ENCODE measurements at places on chromosomes 6 and 20. TPM values are rescaled to one million over a fixed set of nuclear protein-coding genes. Genes with fewer than 3 reads are reported as not detected.

DNA sequence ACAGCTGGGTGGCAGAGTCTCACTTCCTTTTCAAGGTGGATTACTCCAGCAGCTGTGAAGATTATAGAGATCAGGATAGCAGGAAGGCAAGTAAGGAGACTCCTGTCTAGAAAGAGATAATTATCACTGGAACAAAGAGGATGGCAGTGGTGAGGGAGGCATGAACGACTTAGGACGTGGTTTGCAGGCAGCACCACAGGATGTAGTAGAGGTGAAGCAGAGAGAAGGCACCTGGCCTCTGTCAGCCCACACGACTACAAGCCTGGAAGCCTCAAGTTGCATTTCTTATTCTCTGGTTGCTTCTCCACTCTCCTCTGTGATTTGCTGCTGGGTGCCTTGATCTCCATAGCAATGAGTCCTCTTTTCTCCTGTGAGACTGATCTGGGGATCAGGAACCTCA lies 62.7 kb downstream of the TSHZ2 start:
- no peaks in the 10 kb centered on the region for H3K27me3 ChIP-seq
- no peak for DNase-seq
- H3K36me3 ChIP-seq: no peaks in the 10 kb centered on the region
- no peak overlapping the region for H3K27ac ChIP-seq
- no peak overlapping the region for H3K4me3 ChIP-seq
- no peaks in the 10 kb centered on the region for H3K4me1 ChIP-seq

The CCDC170 gene
- total RNA-seq: not detected

The BEND6 gene
- 1.3 TPM for total RNA-seq

The POU3F2 gene
- total RNA-seq: not detected

The OLIG3 gene
- total RNA-seq: not detected

The LY6G6C gene
- not detected for total RNA-seq

GRCh38 chr6:17059022-17059421 lies 42.8 kb upstream of the STMND1 start:
- DNase-seq: no peak
- H3K4me1 ChIP-seq: no peaks in the 10 kb centered on the region
- H3K4me3 ChIP-seq: no peak overlapping the region
- no peaks in the 10 kb centered on the region for H3K36me3 ChIP-seq
- no peaks in the 10 kb centered on the region for H3K27me3 ChIP-seq
- no peak overlapping the region for H3K27ac ChIP-seq

The B3GAT2 gene
- not detected for total RNA-seq

DNA sequence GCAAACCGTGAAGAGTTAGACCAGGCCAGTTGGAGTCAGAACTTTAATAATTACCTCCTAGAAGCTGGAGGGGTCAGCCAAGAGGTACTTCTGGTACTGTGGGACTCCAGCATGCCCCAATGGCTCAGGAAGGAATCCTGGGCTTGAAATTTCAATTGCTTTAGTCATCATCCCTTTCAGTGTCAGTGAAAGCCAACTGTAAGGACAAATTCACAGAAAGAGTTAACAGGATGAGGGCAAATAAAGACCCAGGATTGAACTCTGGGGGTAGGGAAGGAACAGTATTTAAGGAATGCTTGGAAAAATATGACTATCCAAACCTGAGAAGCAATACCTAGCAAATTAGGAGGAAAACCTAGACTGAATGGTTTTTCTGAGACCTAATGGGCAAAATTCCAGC lies 735.1 kb upstream of the MARCKS start:
- no peak for DNase-seq
- no peak overlapping the region for H3K27ac ChIP-seq
- no peaks in the 10 kb centered on the region for H3K36me3 ChIP-seq
- no peaks in the 10 kb centered on the region for H3K4me1 ChIP-seq
- no peak overlapping the region for H3K4me3 ChIP-seq

GRCh38 chr20:17036541-17036940 lies 190.3 kb upstream of the PCSK2 start:
- no peaks in the 10 kb centered on the region for H3K36me3 ChIP-seq
- H3K4me3 ChIP-seq: no peak overlapping the region
- H3K27me3 ChIP-seq: no peaks in the 10 kb centered on the region
- H3K4me1 ChIP-seq: no peaks in the 10 kb centered on the region

DNA sequence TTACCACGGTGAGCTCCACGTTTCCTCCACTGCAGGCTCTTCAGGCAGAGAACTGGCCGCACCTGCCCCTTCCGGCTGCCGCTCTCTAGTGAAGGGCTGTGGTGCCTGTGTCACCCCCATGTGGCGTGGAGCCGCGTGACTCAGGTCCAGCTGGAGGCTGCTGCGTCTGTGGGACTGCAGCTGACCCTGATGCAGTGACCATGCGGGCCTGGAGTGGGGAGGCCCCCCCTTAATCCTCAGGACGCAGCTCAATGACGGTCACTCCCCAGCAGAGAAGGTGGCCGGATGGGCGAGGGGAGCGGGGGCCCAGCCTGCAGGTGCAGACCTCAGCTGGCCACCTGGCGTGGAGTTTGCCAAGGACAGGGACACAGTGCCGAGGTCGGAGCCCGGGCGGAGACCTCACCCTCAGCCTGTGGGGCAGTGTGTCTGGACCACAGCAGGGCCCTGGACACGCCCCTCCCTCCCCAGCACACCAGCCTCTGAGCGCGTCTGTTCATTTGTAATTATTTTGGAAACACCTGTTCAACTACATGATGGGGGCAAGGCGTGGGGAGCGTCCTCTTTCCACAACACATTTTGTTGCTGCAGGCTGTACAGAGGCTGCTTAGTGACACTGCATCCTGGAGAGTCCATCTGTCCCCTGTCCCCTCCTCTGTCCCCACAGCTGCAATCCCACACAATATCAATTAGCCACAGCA lies 10.7 kb downstream of the BHLHE23 start:
- DNase-seq: no peak
- H3K27ac ChIP-seq: no peak overlapping the region
- H3K36me3 ChIP-seq: no peaks in the 10 kb centered on the region

- peaks cover 5% of the 10 kb centered on the region for H3K36me3 ChIP-seq
- H3K27me3 ChIP-seq: no peaks in the 10 kb centered on the region
- no peak overlapping the region for H3K4me3 ChIP-seq
- peak overlapping the region; percentile 75 for H3K27ac ChIP-seq
Observed at GRCh38 chr20:33437141-33437911, 6.2 kb downstream of the SNTA1 start.

GRCh38 chr6:134047673-134048072 lies 4.8 kb downstream of the SLC2A12 start:
- DNase-seq: no peak
- no peaks in the 10 kb centered on the region for H3K36me3 ChIP-seq
- H3K4me3 ChIP-seq: no peak overlapping the region
- no peaks in the 10 kb centered on the region for H3K4me1 ChIP-seq
- peak overlapping the region; percentile 17 for H3K27ac ChIP-seq

DNA sequence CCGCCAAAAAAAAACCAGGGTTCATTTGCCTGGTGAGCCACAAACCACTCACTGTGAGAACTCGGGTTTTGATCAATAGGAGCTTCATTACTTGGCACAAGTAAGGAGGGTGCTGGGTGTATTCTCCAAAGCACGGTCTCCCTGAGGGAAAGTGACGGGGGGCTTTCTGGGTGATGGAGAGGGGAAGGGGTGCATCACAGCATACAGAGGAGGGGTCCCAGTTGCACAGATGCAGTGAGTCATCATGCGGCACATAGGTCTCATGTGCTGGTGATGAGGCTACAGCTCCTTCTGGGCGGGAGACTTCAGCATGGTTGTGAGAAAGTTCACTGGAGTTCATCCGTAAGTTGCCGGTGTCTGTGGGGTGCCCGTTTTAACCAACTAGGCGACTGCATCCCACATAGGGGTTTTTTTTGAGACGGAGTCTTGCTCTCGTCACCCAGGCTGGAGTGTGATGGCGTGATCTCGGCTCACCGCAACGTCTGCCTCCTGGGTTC lies 36.2 kb downstream of the SUN5 start:
- H3K4me3 ChIP-seq: no peak overlapping the region
- no peaks in the 10 kb centered on the region for H3K4me1 ChIP-seq
- DNase-seq: peak; percentile 53
- H3K27me3 ChIP-seq: no peaks in the 10 kb centered on the region
- no peak overlapping the region for H3K27ac ChIP-seq

DNA sequence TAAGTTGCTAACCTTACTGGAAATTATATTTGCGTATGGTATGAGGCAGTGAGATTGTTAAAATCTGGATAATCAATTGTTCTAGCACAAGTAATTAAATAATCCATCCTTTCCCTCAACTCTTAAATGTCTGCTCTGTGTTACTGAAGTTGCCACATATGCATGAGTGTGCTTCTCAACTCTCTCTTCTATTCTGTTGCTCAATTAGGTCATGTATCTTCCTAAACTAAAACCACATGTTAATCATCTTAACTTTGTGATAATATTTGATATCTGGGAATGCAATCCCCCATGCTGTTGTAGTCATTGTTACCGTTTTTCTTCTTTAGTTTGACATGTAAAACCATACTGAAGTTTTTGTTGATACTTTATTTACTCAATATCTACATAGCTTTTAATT lies 63.5 kb upstream of the STMND1 start:
- no peaks in the 10 kb centered on the region for H3K27me3 ChIP-seq
- no peak overlapping the region for H3K4me3 ChIP-seq
- no peaks in the 10 kb centered on the region for H3K4me1 ChIP-seq
- no peak for DNase-seq
- no peaks in the 10 kb centered on the region for H3K36me3 ChIP-seq

GRCh38 chr6:146739696-146740095 lies 140.9 kb downstream of the ADGB start:
- DNase-seq: no peak
- no peaks in the 10 kb centered on the region for H3K4me1 ChIP-seq
- no peaks in the 10 kb centered on the region for H3K27me3 ChIP-seq
- H3K4me3 ChIP-seq: no peak overlapping the region
- H3K36me3 ChIP-seq: no peaks in the 10 kb centered on the region

The CST2 gene
- total RNA-seq: not detected

The AGER gene
- total RNA-seq: 6.1 TPM

DNA sequence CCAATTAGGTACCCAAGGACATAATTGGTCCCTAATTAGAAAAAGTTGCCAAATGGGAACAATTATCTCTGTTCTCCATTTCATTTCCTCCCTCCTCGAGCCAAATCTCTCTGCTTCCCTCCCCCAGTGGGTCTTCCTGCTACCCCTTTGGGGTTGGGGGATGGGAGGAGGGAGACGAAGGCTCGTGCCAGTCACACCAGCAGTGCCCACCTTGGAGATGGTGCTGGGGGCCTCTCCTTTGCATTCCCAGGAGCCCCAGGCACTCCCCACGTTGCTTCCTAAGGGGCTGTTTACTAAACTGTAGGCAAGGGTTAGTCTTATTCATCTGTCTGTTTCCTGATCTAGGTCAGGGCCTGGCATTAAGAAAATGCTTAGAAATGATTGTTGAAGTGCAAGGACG lies 33.1 kb downstream of the MDFI start:
- H3K27me3 ChIP-seq: no peaks in the 10 kb centered on the region
- H3K36me3 ChIP-seq: no peaks in the 10 kb centered on the region
- DNase-seq: no peak
- H3K4me1 ChIP-seq: no peaks in the 10 kb centered on the region

DNA sequence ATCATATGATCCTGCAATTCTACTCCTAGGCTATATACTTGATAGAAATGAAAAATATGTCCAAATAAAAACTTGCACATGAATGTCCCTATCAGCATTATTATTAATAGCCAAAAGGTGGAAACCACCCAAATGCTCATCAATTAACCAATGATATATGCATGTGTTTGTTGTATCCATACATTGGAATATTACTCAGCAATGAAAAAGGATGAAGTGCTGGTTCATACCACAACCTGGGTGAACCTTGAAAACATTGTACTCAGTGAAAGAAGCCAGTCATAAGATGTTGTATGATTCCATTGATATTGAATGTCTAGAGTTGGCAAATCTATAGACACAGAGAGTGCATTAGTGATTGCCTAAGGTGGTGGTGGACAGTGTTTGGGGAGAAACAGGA lies 267.6 kb downstream of the PRKN start:
- no peaks in the 10 kb centered on the region for H3K27me3 ChIP-seq
- no peak overlapping the region for H3K27ac ChIP-seq
- H3K4me3 ChIP-seq: no peak overlapping the region

GRCh38 chr6:156065849-156066248 lies 610.2 kb upstream of the NOX3 start:
- peaks cover 4% of the 10 kb centered on the region for H3K4me1 ChIP-seq
- H3K27ac ChIP-seq: no peak overlapping the region
- DNase-seq: no peak
- H3K36me3 ChIP-seq: no peaks in the 10 kb centered on the region

The CRIP3 gene
- not detected for total RNA-seq

The TDP2 gene
- total RNA-seq: 5.6 TPM

The DNMT3B gene
- total RNA-seq: 0.75 TPM

GRCh38 chr6:52725535-52726192 lies 37.6 kb downstream of the GSTA2 start:
- no peak overlapping the region for H3K4me3 ChIP-seq
- H3K27me3 ChIP-seq: no peaks in the 10 kb centered on the region
- peak overlapping the region; percentile 71 for H3K27ac ChIP-seq
- H3K4me1 ChIP-seq: peaks cover 2% of the 10 kb centered on the region

DNA sequence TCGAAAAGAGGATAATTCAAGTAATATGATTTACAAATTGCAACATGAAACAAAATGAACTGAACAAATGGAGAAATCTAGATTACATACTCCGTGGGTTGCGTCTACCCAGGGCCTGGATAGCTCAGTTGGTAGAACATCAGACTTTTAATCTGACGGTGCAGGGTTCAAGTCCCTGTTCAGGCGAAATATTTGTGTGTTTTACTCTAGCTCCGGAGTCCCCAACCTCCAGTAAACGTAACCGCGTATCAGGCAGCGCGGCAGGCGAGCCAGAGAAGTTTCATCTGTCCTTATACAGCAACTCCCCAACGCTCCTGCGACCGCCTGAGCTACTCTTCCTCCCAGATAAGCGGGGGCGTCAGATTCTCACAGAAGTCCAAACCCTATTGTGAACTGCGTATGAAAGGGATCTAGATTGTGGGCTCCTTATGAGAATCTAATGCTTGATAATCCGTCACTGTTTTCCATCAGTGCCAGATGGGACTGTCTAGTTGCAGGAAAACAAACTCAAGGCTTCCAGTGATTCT lies 176.1 kb downstream of the TRIM27 start:
- no peaks in the 10 kb centered on the region for H3K4me1 ChIP-seq
- H3K36me3 ChIP-seq: no peaks in the 10 kb centered on the region
- no peak for DNase-seq
- H3K4me3 ChIP-seq: no peak overlapping the region
- H3K27ac ChIP-seq: no peak overlapping the region

DNA sequence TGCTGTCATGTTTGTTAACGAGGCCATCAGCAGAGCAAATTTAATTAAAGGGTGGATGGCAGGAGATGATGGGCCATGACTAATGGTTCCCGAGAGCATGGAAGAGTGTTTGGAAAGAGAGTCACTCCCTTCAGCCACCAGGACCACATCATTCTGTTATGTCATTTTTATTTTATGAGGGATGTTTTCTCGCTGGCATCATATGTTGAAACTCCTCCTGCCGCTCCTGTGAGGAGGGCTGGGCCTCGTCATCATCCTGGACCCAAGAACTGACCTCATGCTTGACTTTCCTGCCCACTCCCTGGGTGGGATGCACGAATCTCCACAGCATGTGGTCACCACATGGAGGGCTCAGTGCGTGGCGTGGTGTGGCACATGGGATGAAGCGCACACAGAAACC lies 86.4 kb upstream of the FRMD1 start:
- H3K27ac ChIP-seq: no peak overlapping the region
- no peak overlapping the region for H3K4me3 ChIP-seq
- no peak for DNase-seq

- H3K27me3 ChIP-seq: no peaks in the 10 kb centered on the region
- DNase-seq: no peak
- no peaks in the 10 kb centered on the region for H3K36me3 ChIP-seq
- no peak overlapping the region for H3K27ac ChIP-seq
Observed at GRCh38 chr6:16105854-16106253, 23.0 kb upstream of the MYLIP start.

- no peaks in the 10 kb centered on the region for H3K36me3 ChIP-seq
- no peak for DNase-seq
- no peak overlapping the region for H3K4me3 ChIP-seq
- H3K4me1 ChIP-seq: no peaks in the 10 kb centered on the region
- H3K27ac ChIP-seq: no peak overlapping the region
- no peaks in the 10 kb centered on the region for H3K27me3 ChIP-seq
Observed at GRCh38 chr20:59804347-59804746, 129.1 kb downstream of the SYCP2 start.

The SLC35D3 gene
- not detected for total RNA-seq
